Activated T-helper 1 cell treated with anti-CD3 and anti-CD28 coated beads, Interleukin-12 subunit alpha, Interleukin-12 subunit beta, Interleukin-2, Interleukin-4 antibody, amounts not matched to agents 30 ng/mL and 10 ng/mL and 1 ng/mL, durations not matched to agents 14 hours and 24 hours and 36 hours (primary cell): ENCODE measurements at places on chromosomes 13 and 19.
A peak's percentile ranks its signal among the peaks of the same experiment; 100 is the strongest.

DNA sequence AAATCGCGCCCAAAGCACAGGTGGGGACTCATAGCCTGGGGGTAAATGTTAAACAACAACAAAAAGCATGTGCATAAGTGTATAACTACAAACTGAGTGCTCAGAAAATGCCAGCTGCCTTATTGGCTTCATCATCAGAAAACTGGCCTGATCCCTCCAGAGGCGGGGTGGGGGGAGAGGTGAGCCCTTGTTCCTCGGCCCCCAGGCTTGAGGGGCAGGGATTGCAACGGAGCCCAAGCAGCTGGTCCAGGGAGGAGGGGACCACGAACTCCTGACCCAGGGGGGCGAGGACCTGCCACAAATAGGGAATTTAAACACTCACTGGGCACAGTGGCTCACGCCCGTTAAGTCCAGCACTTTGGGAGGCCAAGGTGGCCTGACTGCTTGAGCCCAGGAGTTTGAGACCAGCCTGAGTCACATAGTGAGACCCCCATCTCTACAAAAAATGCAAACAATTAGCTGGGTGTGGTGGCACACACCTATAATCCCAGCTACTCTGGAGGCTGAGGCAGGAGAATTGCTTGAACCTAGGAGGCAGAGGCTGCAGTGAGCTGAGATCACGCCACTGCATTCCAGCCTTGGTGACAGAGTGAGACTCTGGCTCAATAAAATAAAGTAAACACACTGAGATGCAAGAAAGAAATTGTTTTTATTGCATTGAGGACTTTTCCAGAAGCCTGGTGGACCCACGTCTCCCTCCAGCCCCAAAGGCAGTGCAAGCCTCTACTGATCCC is 8.7 kb downstream of the SIRT6 start:
- DNase-seq, result no peak

- no peak for DNase-seq
Observed at GRCh38 chr19:58573658-58574164, 576 bp upstream of the MZF1 start.

DNA sequence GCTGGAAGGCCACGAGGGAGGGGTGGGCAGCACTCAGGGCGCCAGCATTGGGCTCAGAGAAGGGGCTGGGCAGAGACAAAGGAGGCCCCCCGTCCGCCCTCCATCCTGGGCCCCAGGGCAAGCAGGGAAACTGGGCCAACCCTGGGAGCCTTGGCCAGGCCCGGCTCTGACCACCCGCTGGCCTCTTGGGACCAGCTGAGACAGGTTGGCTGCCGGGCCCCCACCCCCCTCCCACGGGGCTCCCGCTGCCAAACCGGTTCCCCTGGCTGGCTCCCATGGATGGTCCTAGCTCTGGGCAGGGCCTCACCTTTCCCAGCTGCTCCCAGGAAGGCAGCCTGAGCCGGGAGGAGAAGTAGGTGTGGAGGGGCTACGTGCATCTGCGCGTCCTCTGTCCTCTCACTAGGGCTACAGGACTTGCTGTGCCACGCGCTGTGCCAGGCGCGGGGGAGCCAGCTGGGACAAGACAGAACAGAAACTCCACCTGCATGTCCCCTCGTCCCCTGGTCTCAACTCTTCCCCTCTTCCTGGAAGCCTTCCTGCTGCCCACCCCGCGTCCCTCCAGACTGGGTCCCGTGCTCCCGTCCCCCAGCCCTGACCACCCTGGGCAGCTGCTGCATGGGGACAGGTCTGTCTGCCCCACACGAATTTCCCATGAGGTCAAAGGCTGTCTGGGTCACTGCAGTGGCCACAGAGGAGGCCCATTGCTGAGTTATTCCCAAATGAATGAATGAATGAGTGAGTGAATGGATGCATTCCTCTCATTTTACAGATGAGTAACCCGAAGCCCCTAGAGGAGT is 29.1 kb upstream of the NCCRP1 start:
- DNase-seq, result no peak

GRCh38 chr19:44345959-44346358 is 10.5 kb downstream of the ZNF112 start:
- no peak for DNase-seq

- no peak for DNase-seq
Observed at GRCh38 chr13:49219647-49220035, 497 bp upstream of the MLNR start.

DNA sequence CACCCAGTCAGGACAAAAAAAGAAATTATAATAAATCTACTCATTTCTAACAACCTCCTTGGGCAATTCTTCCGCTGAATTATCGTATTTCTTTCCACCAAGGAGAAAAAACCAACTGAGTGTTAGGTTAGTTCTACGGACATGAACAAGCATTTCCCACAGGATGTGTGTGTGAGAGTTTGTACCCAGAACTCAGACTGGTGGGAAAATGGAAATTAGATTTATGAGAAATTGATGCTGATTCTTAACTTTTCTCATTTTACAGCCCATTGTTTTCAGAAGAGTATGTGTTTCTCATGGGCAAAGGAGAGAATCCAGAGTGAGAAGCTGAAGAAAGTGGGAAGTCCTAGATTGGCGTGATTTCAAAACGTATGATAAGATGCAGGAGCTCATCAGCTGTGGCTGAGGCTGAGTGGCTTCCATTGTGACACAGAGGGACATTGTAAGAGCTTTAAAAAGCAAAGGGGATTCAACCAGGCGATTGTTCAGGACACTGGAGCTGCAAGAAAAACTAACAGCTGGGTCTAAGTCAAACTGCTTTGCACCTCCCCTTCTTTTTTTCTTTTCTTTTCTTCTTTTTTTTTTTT is 184.7 kb upstream of the ARGLU1 start:
- DNase-seq, result no peak

DNA sequence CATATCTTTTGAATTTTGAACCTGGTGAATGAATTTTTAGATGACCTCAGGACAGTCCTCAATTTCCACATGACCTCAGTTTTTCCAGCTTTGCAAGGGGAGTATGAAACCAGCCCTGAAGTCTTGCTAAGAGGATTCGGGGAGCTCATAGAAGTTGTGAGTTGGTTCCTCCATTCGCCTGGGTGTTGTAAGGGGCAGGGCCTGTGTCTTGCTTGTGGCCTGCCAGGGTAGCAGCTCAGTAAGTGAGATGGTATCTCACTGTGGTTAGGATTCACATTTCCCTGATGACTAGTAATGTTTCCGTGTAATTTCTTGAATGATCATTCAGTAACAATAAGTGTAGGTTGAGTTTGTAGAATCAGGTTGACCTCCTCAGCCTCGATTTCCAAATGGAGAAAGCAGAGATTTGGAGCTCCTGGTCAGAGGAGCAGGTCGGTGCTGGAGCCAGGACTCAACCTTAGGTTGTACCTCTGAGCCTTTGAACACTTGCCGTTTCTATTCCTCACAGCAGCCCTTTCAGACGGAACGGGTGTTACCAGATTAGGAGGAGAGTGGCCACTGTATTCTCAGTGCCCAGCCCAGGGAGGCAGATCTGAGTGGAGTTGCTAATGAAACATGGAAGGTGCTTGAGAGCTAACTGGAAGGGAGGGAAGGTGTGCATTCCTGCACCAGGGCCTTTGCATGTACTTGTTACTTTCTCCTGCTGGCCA is 14.6 kb downstream of the NACC1 start:
- peak; percentile 46 for DNase-seq

DNA sequence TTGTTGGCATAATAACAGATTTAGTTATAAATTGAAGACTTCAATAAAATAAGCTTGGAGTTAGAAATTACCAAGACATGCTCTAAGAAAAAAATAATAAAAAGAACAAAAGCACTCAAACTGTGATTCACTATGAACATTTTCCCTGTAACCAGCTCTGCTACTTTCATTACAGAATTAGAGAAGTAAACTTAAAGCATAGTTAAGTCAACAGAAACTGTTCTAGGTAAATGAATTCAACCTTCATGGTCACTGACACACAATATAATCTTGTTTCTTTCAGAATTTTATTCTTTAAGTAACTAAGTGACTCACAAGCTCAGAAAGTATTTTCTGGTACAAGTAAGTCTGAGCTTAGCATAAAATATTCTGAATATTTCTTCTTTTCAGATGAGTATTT is 136.3 kb downstream of the KLF5 start:
- no peak for DNase-seq

GRCh38 chr13:68675209-68675608 is 1432.4 kb upstream of the ATXN8OS start:
- no peak for DNase-seq

DNA sequence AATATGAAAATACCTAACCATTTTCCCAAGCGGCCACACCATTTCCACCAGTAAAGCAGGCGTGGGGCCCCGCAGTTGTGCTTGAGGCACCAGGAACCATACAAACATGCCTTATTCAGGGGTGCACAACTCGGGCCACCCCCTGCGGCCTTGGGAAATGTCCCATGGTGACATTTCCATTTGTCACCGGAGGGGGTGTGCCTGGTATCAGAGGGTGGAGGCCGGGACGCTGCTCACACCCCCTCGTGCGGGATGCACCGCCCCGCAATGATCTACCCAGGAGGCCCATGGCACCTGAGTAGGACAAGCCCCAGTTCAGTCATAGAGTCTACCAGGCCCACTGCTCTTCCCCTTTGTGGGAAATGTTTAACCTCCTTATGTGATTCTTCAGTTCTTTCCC is 218.8 kb downstream of the TEX29 start:
- DNase-seq, result no peak

GRCh38 chr19:20453425-20453935 is 112.1 kb downstream of the ZNF737 start:
- no peak for DNase-seq

DNA sequence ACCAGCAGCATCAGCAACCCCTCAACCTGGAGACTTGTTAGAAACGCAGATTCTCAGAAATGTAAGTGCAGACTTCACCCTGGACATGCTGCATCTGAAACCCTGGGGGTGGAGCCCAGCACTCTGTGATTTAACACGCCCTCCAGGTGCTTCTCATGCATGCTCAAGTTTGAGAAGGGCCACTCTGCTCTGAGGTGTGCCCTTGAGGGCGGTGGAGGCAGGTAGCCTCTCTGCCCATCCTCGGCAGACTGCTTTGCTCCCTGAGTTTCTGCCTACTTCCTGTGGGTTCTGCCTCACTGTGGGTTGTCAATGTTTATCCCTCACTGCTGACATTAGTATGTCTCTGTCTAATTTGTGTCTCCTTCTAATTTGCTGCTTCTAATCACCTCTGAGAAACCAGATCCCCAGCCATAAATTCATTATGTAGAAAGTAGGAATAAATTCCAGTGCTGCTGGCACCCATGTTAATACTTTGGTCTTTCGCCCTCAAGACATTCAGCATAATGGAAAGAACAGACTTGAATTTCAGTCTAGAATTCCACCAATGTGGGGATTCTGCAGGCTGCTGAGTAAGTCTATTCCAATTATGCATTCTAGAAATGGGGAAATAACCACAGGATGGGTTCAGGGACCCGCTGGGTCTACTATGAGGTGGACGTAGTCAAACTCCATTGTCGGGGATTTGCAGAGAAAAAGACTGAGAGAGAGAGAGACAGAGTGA is 51.3 kb upstream of the CYSLTR2 start:
- no peak for DNase-seq

DNA sequence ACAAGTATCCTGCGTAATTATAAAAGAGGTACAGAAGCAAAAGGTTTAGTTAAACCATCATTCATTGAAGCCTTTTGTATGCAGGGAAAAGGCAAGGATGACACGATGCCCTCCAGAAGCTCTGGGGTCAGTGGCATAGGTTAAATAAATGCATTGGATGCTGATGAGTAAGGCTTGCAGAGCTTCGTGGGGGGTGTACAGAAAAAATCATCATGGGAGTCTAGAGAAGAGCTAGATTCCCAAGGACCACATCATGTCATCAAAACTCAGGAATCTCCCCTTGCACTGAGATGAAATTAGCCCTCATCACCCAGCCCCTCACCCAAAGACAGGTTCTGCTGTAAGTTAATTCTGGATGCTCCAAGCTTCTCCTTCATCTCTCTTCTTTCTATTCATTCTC is 8.3 kb downstream of the FPR1 start:
- no peak for DNase-seq

- DNase-seq, result no peak
Observed at GRCh38 chr13:44364345-44365000, 9.2 kb upstream of the SERP2 start.

GRCh38 chr13:41670873-41671443 is 213.6 kb downstream of the RGCC start:
- DNase-seq, result no peak

GRCh38 chr13:114311387-114311786 is 2.9 kb upstream of the CHAMP1 start:
- no peak for DNase-seq

GRCh38 chr13:110308656-110309359 is 1.7 kb downstream of the COL4A2 start:
- DNase-seq, result no peak

- DNase-seq, result no peak
Observed at GRCh38 chr19:33392341-33393285, 19.1 kb downstream of the CEBPG start.

DNA sequence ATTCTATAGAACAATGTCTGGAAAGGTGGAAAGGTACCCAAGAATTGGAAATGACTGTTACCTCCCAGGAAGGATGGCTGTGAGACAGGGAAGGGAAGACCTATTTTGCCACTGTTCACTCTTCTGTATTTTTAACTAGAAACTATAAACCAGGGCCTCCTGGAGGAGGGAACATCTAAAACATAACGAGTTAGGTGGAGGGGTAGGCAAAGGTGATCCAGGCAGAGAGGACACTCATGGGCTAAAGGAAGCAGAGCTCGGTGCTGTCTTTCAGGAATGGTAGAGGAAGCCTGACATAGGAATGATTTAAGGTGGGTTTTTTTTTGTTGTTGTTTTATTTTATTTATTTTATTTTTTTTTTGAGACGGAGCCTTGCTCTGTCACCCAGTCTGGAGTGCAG is 5.8 kb downstream of the EIF3K start:
- DNase-seq, result no peak

DNA sequence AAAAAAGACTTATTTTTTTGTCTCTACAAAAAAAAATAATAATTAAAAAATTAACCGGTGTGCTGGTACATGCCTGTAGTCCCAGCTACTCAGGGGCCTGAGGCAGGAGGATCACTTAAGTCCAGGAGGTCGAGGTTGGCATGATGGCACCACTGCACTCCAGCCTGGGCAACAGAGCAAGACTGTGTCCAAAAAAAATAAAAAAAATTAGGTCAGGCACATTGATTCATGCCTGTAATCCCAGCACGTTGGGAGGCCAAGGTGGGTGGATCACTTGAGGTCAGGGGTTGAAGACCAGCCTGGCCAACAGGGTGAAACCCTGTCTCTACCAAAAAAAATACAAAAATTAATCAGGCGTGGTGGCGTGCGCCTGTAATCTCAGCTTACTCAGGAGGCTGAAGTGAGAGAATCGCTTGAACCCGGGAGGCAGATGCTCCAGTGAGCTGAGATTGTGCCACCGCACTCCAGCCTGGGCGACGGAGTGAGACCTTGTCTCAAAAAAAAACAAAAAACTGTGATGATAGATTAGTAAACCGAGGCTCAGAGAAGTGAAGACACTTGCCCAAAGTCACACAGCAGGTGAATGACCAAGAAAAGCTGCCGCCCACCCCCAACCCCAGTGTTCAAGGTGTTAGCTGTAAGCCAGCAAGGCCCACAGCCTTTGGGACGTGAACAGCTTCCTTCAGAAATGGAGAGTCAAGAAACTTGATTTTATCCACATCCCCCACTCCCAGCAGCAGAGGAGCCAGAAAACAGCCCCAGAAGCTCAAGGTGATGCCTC is 9.4 kb downstream of the RNU6-9 start:
- no peak for DNase-seq

GRCh38 chr13:91660076-91660415 is 261.6 kb downstream of the GPC5 start:
- no peak for DNase-seq

- no peak for DNase-seq
Observed at GRCh38 chr13:82364525-82364924, 1517.7 kb downstream of the SLITRK1 start.

- no peak for DNase-seq
Observed at GRCh38 chr19:48506138-48506733, 5.4 kb downstream of the LMTK3 start.

GRCh38 chr13:109575821-109576220 is 210.6 kb downstream of the IRS2 start:
- DNase-seq, result no peak
